Renal cortex interstitium (tissue), 15 donors: ENCODE measurements at places on chromosomes 5 and 9. TPM values are rescaled to one million over a fixed set of nuclear protein-coding genes. Genes with fewer than 3 reads are reported as not detected.

The CD274 gene
- 0.80 TPM for polyA plus RNA-seq

The CHSY3 gene
- 4.0 TPM for polyA plus RNA-seq

The NTRK2 gene
- 95.7 TPM for polyA plus RNA-seq

The IFNA6 gene
- polyA plus RNA-seq: not detected

The ZFP2 gene
- 8.3 TPM for polyA plus RNA-seq

The GMCL2 gene
- 0.08 TPM for polyA plus RNA-seq
